ENCODE measurements at places on chromosomes 7 and 10.

DNA sequence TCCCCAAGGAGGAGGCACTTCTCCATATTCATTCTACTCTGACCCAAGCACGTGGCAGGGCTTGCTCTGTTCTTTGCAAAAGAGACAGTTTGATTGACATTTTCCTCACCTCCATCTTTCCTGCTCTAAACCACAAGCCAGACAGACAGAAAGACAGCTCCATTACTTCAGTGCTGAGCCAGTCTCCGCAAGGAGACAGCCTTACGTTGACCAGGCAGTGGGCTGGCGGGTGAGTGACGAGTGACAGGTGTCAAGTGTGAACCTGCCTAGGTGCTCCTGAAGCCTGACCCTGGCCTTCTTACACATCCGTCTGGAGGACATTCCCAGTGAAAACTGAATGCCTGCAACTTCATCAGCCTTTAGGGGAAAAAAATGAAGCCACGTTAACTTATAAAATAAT is 314.6 kb downstream of the TNS3 start:
- DNase-seq: no peak

DNA sequence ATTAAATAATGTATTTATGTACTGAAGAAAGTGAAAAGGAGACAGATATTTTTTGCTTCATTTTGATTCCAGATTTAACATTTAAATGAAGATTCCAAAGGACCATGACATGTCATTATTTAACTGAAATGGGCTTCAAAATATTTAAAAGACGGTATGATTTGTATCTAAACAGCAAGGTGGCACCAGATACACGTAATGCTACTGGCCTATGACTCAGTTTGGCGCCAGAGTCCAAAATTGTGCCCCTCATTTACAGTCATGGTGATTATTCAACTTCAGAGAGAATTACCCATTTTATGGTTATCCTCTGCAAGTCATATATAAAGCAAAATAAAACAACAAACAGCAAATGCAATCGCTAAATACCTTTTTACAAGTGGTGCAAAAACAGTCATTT is 94.5 kb downstream of the ETV1 start:
- no peak for DNase-seq

DNA sequence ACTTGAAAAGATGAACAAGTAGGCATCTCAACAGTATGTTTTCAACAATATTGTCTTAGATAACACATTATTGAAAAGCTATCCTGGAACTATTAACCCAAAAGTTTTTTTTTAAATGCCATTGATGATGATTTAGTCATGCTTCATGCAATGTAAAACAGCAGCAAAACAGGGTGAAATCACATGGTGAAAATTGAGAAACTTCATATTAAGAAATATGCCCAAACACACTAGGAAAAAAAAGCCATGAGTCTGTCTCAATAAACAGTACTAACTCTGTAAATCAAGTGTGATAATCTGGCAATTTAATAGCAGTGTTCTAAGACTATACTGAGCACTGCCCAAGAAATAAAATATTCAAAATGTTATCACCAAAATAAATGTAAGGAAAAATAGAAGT is 613.1 kb downstream of the KCNMA1 start:
- no peak for DNase-seq

GRCh38 chr10:122310311-122311050 is 39.4 kb downstream of the BTBD16 start:
- DNase-seq: no peak

- no peak for DNase-seq
These were observed 81.0 kb upstream of the ITPRID1 start for GRCh38 chr7:31432836-31433340.

- no peak for DNase-seq
These were observed 21.8 kb downstream of the STN1 start for GRCh38 chr10:103896225-103896624.

- no peak for DNase-seq
These were observed 222.0 kb upstream of the C7orf33 start for GRCh38 chr7:148368562-148368961.

GRCh38 chr7:37443627-37444026 is 5.0 kb downstream of the ELMO1 start:
- DNase-seq: no peak

- DNase-seq: no peak
These were observed at the start of gene TAC1 for GRCh38 chr7:97731736-97732564. TSS of gene TAC1 (plus strand) at chr7:97732086. CDS start at chr7:97732613, 527 bp downstream.

- DNase-seq: no peak
These were observed 16.5 kb downstream of the ANLN start for GRCh38 chr7:36406156-36406555.

DNA sequence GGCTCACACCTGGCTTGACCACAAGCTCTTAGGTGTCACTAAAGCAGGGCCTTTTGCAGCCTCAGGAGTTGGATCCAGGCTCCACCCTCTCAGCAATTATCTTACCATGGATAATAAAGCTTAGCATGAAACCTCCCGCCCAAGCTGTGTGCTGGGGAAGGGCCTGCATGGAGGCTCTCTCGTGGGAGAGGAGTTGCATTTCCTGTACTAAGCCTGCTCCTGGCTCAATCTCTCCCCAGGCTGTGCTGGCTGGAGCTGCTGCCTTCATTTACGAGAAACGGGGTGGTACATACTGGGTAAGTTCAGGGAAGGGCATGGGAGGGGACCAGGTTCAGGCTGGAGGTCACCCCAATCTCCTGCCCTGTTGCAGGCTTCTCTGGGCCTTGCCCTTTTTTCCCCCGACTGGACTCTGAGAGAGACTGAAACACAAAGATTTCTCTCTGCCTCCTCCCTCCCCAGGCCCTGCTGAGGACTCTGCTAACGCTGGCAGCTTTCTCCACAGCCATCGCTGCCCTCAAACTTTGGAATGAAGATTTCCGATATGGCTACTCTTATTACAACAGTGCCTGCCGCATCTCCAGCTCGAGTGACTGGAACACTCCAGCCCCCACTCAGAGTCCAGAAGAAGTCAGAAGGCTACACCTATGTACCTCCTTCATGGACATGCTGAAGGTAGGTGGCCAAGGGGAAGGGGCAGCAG is 2.7 kb downstream of the TMEM176A start:
- no peak for DNase-seq

- no peak for DNase-seq
These were observed 201.4 kb upstream of the AOAH start for GRCh38 chr7:36925691-36926090.

- no peak for DNase-seq
These were observed 139.3 kb upstream of the KLF6 start for GRCh38 chr10:3924344-3924743.

DNA sequence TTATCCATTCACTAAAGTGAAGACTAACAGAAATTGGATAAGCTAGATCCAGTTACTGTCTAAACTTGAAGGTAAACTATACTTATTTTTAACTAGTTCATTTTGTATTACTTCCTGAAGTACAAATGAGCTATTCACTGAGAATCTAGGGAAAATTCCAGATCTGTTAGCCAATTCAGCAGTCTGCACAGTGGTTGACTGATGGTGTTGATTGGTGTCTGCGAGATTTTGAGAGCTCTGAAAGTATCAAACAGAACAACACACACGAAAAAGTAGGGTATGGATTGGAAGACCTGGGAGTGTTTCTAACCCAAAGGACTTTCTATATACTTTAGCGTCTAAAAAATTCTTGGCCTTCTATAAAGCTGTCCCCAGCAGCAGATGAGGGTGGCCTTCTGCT is 33.6 kb upstream of the AGR2 start:
- DNase-seq: no peak

DNA sequence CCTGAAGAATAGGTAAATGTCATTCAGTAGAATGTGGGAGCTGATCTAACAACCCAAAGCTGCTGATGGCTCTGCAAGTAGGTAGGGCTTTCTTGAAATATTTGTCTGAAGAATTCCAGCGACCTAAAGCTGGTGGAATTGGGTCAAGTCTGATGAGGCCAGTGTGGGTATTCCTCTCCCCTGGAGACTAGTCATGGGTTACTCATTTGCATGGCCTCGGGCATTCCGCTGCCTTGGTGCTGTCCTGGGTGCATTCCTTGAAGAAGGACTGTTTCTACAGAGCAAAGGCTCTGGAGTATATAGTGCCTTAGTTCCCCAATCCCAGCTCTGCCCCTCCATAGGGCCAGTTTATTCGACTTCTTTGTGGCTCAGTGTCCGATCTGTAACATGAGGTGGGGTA is 19.2 kb downstream of the PDK4 start:
- no peak for DNase-seq

DNA sequence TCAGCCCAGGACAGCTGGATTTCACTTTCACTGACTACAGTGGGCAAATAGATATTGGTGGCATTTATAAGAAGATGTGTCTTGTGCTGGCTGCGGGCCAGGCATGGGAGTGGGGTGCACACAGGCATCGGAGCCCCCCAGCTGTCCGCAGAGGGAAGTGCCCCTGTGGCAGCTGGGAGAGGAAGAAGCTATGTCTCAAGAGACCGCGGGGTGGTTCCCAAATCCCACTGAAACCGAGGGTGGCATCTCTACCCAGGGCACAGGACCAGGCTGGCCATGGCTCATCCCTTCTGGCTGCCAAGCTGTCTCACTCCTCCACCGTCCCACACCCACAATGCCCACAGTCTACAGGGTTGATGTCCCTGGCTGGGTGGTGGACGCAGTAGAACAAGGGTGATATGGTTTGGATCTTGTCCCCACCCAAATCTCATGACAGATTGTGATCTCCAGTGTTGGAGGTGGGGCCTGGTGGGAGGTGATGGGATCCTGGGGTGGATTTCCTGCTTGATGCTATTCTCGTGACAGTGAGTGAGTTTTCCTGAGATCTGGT is 94.8 kb downstream of the TCERG1L start:
- no peak for DNase-seq

DNA sequence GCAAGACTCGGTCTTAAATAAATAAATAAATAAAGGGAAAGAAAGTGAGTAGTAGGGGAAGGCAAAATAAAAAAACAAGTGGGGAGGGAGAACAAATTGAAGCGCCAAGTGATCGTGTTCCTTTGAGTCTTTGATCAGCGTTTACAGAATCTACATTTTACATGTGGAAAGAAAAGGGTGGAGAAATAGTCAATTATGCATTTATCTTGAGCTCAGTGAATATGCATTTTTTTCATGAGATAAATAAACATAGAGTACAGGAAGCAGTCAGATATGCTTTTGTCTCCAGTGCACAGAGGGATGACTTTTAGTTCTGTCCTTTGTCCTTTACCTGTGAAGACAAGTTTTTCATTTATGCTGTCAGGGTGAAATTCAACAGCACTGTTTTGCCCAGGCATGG is 6.1 kb upstream of the GUSB start:
- no peak for DNase-seq

- DNase-seq: no peak
These were observed 29.2 kb upstream of the RTKN2 start for GRCh38 chr10:62297857-62298256.

GRCh38 chr7:47725031-47725780 is 143.3 kb upstream of the TNS3 start:
- no peak for DNase-seq

DNA sequence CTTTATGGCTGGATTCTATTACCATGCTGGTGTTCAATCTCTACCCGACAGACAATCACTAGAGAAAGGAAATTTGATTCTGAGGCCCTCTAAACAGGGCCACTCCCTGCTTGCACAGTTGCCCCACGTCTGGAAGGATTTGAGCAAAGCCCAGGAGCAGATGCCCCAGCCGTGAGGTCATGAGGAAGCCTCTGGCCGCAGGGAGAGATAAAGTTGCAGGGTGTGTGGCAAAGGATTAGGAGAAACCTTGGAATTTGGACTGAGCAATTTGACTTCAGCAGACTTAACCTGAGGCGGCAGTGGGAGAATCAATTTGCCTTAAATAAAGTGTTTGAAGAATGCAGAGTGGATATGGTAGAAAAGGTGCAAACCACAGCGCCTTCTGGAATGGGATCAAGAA is 40.2 kb upstream of the KLF6 start:
- DNase-seq: no peak

DNA sequence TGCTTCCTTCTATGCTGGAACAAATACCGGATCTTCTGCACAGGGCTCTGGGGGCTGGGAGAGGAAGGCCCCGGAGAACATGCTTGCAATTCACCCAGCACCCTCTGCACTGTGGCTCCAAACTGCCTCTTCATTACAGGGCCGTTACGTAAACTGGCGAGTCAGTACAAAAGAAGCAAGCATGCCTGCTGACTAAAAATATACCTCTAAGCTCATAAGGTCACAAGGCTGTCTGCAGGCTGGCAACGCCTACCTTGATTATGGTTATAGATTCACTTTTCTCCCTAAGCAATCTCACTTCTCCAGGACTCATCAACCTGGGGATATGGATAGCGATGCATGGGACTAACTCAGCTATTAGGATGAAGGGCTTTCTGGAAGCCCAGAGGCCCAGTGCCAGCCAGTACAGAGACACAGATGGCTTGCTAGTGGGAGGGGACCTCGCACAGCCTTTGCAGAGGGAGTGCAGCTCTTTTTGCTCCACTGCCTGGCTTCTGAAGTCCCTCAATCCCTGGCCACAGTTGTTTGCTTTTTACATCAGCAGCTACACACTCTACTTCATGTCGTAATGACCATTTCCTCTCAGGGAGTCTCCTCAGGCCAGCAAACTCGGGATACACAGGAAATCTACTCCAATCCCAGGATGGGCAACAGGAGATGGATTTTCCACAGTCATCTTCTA is 96.1 kb downstream of the SH3PXD2A start:
- DNase-seq: peak; percentile 41

- no peak for DNase-seq
These were observed 7.8 kb downstream of the RNF216 start for GRCh38 chr7:5773661-5774086.

GRCh38 chr10:128859738-128860386 is 607.2 kb upstream of the MGMT start:
- no peak for DNase-seq

GRCh38 chr7:983616-984071 is 663 bp downstream of the CYP2W1 start:
- DNase-seq: no peak

GRCh38 chr7:45191396-45191795 is 33.8 kb downstream of the RAMP3 start:
- no peak for DNase-seq

DNA sequence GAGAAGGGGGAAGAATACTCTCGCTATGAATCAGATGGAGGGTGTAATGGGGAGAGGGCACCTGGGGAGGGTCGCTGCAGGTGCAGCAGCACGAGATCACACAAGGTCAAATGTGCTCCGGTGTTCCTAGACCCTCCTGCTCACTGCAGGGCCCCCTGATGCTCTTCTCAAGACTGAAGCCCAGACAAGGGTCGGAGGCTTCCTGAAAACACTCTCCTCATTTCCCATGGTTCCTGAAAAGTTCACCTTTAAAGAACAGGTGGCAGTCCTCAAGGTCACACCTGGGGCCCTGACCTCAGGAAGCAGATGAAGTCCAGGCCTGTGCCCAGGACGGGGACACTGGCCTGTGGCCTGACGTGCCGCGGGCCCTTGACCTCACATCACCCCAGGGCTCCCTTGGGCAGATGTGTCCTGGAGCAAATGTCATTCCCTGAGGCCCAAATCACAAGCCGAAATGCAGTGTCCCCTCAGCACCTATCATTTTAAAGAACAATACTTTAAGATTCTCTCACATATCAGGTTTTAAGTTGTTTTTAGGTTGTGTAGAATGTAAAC is 289.8 kb downstream of the GLRX3 start:
- no peak for DNase-seq
